T-helper 2 cell treated with Interferon-gamma antibody and Interleukin-4, amounts not matched to agents 100 ng/mL and 5 ng/mL, for 36 hours (primary cell): ENCODE measurements at places on chromosomes 6 and 20. TPM values are rescaled to one million over a fixed set of nuclear protein-coding genes. Genes with fewer than 3 reads are reported as not detected.

Gene HINT3
- 8.5 and 8.8 TPM in 2 replicates for total RNA-seq

Gene BPIFB1
- not detected in 2 replicates for total RNA-seq

Gene SRMS
- not detected in 2 replicates for total RNA-seq

Gene RPP40
- 6.9 and 9.2 TPM in 2 replicates for total RNA-seq

Gene BPIFB2
- total RNA-seq = not detected in 2 replicates

Gene PGC
- total RNA-seq = not detected in 2 replicates

Gene HSPA12B
- total RNA-seq = not detected in 2 replicates

Gene NCOA5
- total RNA-seq = 40.0 and 40.2 TPM in 2 replicates

Gene MCM3
- total RNA-seq = 211 and 213 TPM in 2 replicates

Gene VWA7
- total RNA-seq = 4.6 and 4.9 TPM in 2 replicates

Gene CD40
- 0.43 and 0.61 TPM in 2 replicates for total RNA-seq
